Upper lobe of right lung (tissue), 1 donor: ENCODE measurements at places on chromosomes 5 and 9.

DNA sequence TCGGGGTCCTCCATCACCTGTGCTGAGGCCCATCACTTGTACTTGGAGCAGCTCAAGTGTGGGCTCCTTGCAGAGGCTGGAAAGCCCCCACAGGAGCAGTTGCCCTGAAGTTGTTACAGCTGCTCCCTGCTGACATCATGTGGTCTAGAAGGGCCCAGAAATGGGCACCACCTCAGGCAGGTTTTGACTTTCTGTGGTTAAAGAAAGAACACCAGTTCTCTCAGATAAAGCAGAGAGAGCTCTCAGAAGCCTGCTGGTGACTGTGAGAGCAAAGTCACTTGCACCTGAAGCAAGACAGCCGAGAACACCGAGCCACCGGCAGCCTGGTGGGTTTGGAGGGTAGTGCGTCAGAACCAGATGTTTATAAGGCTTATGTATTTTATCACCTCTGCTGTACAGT lies 70.4 kb downstream of the MVB12B start:
- no peak for DNase-seq

- DNase-seq = no peak
Observed at GRCh38 chr9:77793849-77794248, 145.7 kb upstream of the GNA14 start.

DNA sequence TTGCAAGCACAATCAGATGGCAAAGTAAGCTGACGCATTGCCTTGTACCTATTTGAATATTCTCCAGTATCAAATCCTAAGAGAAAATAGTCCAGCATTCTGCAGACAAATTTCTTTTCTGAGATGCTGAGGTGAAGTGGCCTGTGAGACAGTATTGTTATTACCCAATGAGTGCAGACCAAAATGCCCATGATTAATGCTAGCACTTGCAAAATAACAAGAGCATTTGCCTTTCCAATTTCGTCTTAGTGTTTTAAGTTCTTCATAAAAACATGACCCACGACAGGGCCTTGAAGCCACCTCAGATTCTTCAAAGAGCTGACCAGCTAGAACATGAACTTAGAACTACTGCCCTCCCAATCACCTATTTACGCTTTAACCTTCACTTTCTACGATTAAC lies 2.6 kb upstream of the IQGAP2 start:
- no peak for DNase-seq

- peak; percentile 70 for DNase-seq
Observed at GRCh38 chr5:151083081-151083676, 2.3 kb upstream of the TNIP1 start.

DNA sequence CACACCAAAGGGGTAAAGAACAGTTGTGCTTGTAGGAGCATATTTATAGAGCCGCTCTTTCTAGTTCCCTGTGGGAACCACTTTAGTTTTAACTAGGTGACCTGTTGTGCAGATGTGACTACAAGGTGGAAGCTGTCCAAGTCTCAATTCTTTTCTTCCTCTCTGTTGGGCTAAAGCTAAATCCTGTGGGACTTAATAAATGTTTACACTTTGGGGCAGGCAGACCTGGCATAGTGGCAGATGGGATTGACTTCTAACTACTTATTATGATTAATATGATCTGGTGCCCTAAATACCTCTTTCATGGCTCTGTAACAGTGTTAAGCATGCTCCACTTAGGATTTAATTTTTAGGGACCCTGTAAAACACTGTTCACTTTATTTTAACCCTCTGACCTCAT lies 265.3 kb downstream of the KCTD16 start:
- DNase-seq = no peak

- no peak for DNase-seq
Observed at GRCh38 chr5:172144291-172144815, 43.7 kb downstream of the STK10 start.

GRCh38 chr5:5061836-5062235 lies 78.3 kb upstream of the ADAMTS16 start:
- DNase-seq = no peak

- no peak for DNase-seq
Observed at GRCh38 chr9:74666625-74667316, 169.6 kb downstream of the RORB start.

DNA sequence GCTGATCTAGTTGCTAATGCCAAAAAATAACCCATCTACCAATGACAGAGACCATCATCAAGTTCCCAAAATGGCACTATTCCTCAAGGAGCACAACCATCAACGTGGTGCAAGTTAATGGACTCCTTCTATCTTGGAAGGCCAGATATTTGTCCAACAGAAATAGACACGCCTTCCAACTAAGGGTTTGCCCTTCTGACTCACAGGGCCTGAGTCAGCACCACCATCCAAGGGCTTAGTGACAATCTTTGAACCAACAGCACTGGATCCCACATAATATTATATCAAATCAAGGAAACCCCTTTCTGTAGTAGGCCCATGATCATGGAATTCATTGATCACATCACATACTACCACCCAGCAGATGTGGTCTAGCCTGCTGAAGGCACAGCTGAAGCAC lies 84.3 kb downstream of the MED27 start:
- no peak for DNase-seq

GRCh38 chr5:132770476-132771159 lies 6.4 kb downstream of the SEPTIN8 start:
- DNase-seq = no peak

DNA sequence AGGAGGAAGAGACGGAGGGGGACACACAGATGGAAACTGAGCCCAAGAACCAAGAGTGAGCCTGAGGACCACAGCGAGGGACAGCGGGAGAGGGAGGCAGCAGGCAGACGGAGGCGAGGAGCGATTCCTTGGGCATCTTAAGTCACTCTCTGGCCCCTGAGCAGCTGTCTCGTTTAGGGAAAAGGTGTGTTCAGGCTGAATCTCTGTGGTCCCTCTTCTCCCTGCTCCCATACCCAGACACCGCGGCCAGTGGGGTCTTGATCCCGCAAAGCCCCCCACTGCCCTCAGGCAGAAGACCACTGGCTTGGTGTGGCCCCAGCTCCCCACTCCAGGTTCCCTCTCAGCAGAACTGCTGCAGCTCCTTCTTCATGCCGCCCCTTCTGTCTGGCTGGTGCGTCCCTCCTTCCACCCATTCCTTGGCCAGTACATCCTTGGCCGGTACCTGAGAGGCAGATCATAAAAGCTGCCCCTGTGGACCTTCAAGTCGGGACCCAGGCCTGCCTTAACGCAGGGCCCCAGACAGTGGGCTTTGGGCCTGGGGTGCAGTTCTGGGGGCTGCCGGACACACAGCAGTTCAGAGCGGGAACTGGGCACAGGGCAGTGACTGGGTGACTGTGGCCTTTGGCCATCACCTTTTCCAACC lies 5.8 kb upstream of the RALGDS start:
- DNase-seq = no peak

- DNase-seq = no peak
Observed at GRCh38 chr9:129481810-129482511, 138.9 kb downstream of the C9orf50 start.

GRCh38 chr5:88833371-88834130 lies 49.4 kb downstream of the MEF2C start:
- no peak for DNase-seq

- no peak for DNase-seq
Observed at GRCh38 chr5:137470921-137471220, 28.3 kb downstream of the SPOCK1 start.

GRCh38 chr5:67401172-67401571 lies 204.6 kb upstream of the CD180 start:
- DNase-seq = no peak
